Central memory CD8-positive, alpha-beta T cell (primary cell): ENCODE measurements at places on chromosomes 1 and 21.

- no peak overlapping the region for H3K4me3 ChIP-seq
- H3K27me3 ChIP-seq, result no peaks in the 10 kb centered on the region
- H3K27ac ChIP-seq, result no peak overlapping the region
- no peaks in the 10 kb centered on the region for H3K4me1 ChIP-seq
- DNase-seq, result no peak
Measured at GRCh38 chr1:41135196-41135947, 106.7 kb downstream of the SCMH1 start.

GRCh38 chr21:43658769-43659135 is 536 bp downstream of the HSF2BP start:
- peaks cover 14% of the 10 kb centered on the region for H3K36me3 ChIP-seq
- peak overlapping the region; percentile 92 for H3K4me3 ChIP-seq
- no peak for DNase-seq
- peak overlapping the region; percentile 95 for H3K27ac ChIP-seq

DNA sequence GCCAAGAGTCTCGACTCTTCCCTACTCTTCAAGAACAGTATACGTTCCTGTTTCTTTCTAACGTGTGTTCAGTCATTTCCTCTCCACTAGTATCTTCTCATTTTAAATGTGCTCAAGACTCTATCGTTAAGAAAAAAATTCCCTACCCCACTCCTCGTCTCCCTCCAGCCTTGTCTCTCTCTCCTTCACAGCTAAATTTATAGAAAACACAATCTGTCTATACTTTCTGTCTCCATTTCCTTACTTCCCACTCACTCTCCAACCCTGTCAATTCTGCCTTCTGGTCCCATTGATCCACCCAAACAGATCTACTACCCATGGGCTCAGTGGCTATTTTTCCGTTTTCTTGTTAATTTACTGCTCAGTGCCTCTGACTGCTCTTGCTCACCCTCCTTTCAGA is 75.3 kb downstream of the CSMD2 start:
- no peak overlapping the region for H3K4me3 ChIP-seq
- DNase-seq, result no peak
- no peaks in the 10 kb centered on the region for H3K36me3 ChIP-seq
- H3K27me3 ChIP-seq, result peaks cover 40% of the 10 kb centered on the region
- H3K4me1 ChIP-seq, result no peaks in the 10 kb centered on the region

- no peak for DNase-seq
- no peak overlapping the region for H3K27ac ChIP-seq
- no peaks in the 10 kb centered on the region for H3K36me3 ChIP-seq
- no peaks in the 10 kb centered on the region for H3K4me1 ChIP-seq
Measured at GRCh38 chr1:14194511-14194910, 404.0 kb upstream of the KAZN start.

GRCh38 chr1:153390938-153391710 is at the start of gene S100A8:
TSS of gene S100A8 (minus strand) at chr1:153391073. CDS start at chr1:153390535, 538 bp downstream.
- H3K4me3 ChIP-seq, result no peak within 1 kb of the TSS
- no peaks in the 10 kb centered on the region for H3K36me3 ChIP-seq
- no peaks in the 10 kb centered on the region for H3K4me1 ChIP-seq
- peaks cover 76% of the 10 kb centered on the region for H3K27me3 ChIP-seq

DNA sequence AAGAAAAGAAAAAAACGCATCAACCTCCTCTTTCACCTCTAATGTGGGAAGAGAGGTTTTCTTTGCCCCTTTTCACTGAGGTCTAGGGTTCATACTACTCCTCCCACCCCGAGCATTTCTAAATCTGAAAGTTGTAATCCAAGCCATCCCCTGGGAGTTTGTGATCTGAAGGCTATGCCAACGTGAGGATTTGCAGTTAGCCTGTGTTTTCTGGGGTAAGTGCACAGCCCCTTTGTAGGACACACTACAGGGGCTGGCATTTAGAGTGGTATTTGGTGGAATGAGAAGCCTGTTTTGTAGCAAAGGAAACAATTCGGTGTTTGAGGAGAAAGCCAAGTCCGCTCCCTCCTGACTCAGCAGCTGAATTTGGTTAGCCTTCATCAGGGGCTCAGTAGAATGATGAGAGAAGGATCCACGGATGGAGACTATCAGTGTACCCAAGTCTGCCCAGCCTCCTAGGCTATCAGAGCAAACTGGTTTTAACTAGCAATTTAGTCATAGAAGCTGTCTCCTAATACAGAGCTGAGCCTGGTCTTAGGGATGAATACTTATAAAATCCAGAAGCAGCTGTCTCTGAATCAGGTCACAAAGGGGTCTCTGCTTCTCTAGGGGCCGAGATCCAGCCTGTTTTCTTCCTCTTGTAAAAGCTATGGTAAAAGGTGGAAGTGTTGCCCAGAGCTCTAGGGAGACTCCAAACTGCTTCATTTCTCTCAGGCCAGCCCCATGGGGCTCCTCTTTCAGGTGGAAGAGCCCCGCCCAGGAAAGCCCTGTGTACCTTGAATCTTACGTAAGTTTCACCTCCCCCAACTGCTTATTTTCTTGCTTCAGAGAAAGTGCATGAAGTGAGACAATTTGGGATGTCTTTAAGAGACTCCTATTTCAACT is 2.1 kb downstream of the PCP4L1 start:
- peaks cover under 1% of the 10 kb centered on the region for H3K36me3 ChIP-seq
- H3K4me1 ChIP-seq, result peaks cover 21% of the 10 kb centered on the region
- H3K27me3 ChIP-seq, result peaks cover 75% of the 10 kb centered on the region
- no peak overlapping the region for H3K27ac ChIP-seq

DNA sequence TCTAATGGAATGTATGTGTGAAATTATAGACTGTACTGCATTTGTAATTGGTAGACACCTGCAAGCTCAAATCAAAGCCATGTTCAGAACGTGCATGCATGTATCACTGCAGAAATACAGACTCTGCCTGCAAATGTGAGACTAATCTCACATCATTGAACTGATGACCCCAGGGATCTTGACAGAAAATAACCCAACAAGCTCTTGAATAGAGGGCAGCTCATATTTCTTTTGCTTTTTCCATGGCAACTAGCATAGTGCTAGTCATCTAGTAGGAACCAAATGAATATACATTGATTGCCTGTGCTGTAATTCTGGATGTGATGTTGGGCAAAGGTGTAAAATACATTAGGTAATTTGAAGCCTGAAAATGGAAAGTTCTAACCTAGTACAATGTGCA is 62.4 kb downstream of the PTPRC start:
- H3K27ac ChIP-seq, result peak overlapping the region; percentile 83
- H3K4me1 ChIP-seq, result peaks cover 83% of the 10 kb centered on the region
- H3K36me3 ChIP-seq, result peaks cover 85% of the 10 kb centered on the region
- peak overlapping the region; percentile 23 for H3K4me3 ChIP-seq
- DNase-seq, result no peak

DNA sequence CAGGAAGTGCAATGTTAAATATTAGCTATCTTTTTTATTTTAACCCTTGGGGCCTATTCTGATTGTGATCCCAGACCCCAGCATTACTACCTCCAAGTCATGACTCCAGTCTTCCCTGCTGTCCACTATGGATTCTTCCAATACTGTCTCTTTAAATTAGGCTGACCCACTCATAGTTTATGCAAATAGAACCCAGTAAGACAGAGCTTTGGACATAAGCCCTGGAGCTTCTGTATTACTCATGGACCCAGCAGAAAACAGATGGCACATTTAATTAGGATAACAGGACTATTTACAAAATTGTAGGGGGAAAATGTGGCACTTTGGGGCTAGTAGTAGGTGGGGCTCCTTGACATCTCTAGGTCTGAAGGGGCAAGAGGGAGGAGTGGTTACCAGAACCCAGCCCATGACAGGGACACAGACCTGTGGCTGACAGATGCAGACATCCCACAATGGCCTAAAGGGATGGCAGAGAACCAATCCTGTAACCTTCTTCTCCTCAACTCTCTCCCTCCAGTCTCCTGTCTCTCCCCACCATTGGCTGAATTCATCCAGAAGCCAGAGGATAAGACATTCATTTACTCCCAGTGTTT is 233.5 kb downstream of the OMA1 start:
- no peak for DNase-seq
- H3K4me1 ChIP-seq, result peaks cover 5% of the 10 kb centered on the region
- H3K4me3 ChIP-seq, result no peak overlapping the region
- H3K27me3 ChIP-seq, result no peaks in the 10 kb centered on the region
- no peak overlapping the region for H3K27ac ChIP-seq

- no peak for DNase-seq
- no peak overlapping the region for H3K4me3 ChIP-seq
- H3K27me3 ChIP-seq, result no peaks in the 10 kb centered on the region
Measured at GRCh38 chr1:91584878-91585277, 84.2 kb downstream of the CDC7 start.

GRCh38 chr21:34266351-34266750 is 97.5 kb upstream of the KCNE2 start:
- H3K4me1 ChIP-seq, result no peaks in the 10 kb centered on the region
- DNase-seq, result no peak
- H3K4me3 ChIP-seq, result no peak overlapping the region
- no peak overlapping the region for H3K27ac ChIP-seq
- H3K36me3 ChIP-seq, result peaks cover 4% of the 10 kb centered on the region

DNA sequence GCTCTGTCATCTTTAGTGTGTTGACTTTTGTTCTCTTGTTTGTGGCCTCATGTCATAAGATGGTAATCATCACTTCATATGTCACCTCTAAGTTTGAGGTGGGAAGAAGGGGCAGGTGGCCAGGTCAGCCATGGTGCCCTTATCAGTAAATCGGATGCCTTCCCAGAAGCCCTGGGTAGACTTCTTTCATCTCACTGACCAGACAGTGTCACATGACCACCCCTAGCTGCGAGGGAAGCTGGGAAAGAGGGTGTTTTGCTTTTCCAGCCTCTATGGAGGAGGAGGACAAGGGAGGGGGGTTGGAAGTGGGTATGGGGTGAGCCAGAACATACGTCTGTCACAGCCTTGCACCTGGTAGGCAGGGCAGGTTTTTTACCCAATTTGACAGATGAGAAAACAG is 28.6 kb downstream of the TNFRSF1B start:
- no peak for DNase-seq
- H3K4me3 ChIP-seq, result no peak overlapping the region
- peak overlapping the region; percentile 74 for H3K27ac ChIP-seq
- no peaks in the 10 kb centered on the region for H3K27me3 ChIP-seq
- peaks cover 32% of the 10 kb centered on the region for H3K4me1 ChIP-seq
